Foreskin keratinocyte (primary cell): ENCODE measurements at places on chromosomes 12 and 14.

DNA sequence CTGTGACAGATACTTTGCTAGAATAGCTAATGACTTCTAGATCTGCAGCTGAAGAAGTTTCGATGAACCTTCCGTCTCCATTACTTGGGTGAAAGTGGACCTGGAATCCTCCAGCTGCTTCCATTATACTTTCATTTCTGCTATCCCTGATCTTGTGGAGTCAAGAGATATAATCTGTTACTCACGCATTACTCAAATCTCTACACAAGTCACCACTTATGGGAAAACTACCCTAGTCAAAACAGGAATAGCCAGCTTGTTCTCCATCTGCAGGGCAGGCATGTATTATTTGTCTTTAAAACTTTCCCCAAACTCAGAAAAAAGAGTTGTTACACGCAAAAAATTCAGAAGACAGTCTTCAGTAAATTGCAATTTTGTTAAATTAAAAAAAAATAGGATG, 2.8 kb upstream of the KTN1 start:
- no peak for DNase-seq

GRCh38 chr14:42027271-42027670, 420.6 kb downstream of the LRFN5 start:
- DNase-seq = peak; percentile 12

DNA sequence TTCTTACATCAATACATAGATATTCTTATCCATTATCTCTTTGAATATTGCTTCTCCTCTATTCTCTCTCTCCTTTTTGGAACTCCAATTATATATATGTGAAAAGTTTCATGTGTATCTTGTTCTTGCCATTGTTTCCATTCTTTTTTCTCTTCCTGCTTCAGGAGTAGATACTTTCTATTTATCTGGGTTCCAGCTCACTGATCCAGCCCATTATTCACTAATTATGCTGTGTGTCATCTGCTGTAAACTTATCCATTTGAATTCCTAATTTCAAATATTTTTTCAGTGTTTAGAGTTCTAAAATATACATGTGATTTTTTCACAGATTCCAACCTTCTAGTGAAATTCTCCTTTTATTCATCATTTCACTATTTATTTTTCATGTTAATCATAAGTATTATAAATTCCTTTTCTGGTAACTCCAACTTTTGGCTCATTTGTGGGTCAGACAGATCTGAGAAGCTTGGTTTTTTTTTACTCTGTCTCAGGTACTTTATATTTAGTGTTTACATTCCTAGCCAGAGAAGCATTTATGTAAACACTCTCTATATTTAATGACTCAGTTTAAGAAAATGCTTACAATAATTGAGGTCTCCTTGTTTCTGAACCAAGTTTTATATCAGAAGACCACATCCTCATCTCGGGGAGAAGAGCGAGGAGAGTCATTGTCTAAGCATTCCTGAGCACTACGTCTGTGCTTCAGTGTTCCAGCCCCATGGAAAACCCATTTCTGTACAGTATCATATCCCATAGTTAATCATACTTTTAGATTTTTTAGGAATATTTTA, 15.9 kb upstream of the AMIGO2 start:
- peak; percentile 92 for DNase-seq

- no peak for DNase-seq
These were observed 11.9 kb downstream of the CDC42BPB start for GRCh38 chr14:103045371-103045869.

- no peak for DNase-seq
These were observed 843.2 kb downstream of the GALC start for GRCh38 chr14:87149583-87150354.
